ENCODE measurements at places on chromosomes 1 and 21.

GRCh38 chr1:119822406-119822805 is 11.1 kb upstream of the REG4 start:
- DNase-seq: no peak

GRCh38 chr1:174157157-174157806 is 2.0 kb upstream of the RABGAP1L start:
- DNase-seq: no peak

- DNase-seq: no peak
Measured at GRCh38 chr1:246324711-246325110, 182.4 kb downstream of the SMYD3 start.

GRCh38 chr1:25769625-25770383 is 30.2 kb upstream of the SELENON start:
- DNase-seq: no peak

- peak; percentile 6 for DNase-seq
Measured at GRCh38 chr1:237799762-237800474, 90.8 kb downstream of the ZP4 start.

DNA sequence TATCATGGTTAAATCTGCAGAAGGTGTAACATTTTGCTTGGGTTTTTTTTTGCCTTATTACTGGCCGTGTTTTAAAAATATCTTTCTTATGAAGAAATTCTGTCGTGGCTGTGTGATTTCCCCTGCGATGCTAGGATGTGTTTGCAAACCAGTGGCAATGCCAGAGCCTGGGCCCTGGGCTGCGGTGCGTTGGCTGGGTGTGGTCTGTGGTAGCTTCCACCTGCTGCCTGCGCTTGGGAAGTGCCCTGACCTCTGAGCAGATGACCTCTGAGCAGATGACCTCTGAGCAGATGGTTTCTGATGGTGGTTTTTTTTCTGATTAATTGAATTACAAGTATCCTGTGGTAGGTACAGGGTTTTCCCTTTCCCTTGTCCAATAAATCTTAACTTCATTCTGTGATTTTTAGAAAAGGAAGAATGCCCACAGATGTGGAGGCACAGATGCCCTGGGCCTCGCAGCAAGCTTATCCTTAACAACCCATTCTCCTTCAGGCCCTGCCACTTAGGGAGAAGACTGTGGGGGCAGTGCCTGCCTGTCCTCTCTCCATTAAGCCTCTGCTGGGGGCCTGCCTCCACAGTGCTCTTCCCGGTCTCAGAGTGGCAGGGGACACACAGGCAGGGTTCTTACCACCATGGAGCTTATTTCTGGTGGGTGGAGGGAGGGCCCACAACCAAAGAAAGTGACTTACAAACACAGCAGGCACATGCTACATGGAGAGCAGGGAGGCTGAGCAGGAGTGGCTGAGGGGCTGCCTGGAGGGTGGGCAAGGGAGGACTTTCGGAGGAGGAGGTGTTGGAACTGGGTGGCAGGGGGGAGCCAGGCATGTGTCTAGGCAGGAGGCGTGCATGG is 81.7 kb downstream of the PCBP3 start:
- DNase-seq: no peak

DNA sequence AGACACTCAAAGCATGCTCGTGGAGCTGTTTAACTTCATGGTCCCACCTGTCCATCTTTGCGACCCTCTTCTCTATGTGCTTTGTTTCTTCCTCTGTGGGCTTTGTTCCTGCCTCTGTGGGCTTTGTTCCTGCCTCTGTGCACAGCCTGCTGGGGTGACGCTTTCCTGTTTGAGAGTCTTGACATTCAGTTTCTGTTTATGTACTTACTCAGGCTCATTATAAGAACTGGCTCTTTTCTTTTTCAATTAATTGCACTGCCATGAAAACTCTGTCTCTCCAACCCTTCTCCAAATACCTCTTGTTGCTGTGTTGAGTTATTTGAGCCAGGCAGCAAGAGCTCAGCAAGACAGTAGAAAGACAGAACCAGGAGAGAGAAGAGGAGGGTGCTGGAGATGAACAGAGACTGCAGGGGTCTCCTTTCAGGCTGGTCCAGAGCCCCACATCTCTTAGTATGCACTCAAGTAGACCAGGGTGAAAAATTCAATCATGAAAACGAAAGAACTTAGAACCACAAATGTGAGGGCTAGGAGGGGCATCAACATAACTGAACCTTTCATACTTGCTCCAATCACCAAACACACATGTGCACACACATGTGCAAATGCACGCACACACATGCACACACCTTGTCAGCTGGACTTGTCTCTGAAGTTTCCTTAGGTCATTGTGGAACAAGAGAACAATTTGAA is 88.3 kb upstream of the SGIP1 start:
- DNase-seq: no peak

DNA sequence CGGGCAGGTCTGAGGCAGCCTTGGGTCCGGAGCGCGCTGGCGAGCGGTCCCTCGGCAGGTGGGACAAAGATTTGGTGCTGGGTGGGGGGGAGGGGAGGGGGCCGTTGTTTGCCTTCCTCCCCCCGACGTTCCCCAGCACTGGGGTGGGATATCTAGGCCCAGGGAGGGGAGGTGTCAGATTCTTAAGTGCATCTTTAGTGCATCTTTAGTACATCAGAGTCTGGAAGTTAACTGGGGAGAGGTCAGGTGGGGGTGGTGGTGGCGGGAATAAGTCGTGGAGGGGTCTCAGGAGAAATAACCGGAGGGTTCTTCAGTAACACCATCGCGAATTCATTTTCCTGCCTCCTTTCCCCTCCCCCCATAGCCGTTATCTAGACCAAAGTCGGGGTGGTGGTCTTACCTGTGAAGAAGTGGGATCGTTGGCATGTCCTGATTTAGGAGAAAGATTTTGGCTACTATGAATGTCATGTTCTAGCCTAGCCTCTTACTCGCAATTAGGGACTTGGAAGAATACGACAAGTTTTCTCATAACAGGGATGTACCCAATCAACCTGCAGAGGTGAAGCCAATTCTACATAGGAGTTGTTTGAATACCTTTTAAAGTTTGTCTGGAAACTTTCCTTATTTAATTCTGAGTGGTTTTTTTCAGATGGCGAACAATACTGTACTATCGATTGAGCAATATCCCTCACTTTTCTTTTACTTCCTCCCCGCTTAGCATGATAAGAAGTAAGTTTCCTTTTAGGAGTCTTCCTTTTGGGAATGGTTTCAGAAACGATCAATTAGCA is 886 bp downstream of the ZMYM4 start:
- DNase-seq: no peak

- no peak for DNase-seq
Measured at GRCh38 chr1:24591781-24592180, 35.9 kb downstream of the NCMAP start.

DNA sequence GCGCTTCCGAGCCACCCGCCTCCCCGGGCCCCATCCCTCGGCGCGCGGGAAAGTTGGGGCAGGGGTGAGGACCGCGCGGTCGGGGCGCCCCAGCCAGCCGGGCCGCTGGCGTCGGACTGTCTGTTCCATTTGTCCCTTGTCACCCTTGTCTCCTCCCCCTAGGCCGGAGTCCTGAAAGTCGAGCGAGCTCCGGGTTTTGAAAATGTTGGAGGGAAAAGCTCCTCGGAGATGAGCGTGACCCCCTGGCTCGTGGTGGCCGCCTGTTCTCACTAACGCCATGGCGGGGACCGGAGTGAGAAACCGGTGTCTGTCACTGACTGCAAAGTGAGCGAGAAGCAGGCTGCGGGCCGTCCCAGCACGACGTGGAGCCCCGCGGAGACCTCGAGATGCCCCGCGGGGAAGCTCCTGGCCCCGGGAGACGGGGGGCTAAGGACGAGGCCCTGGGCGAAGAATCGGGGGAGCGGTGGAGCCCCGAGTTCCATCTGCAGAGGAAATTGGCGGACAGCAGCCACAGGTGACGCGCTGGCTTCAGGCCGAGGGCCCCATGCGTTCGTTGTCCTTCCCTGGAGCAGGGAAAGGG is 491 bp downstream of the PER3 start:
- DNase-seq: no peak

DNA sequence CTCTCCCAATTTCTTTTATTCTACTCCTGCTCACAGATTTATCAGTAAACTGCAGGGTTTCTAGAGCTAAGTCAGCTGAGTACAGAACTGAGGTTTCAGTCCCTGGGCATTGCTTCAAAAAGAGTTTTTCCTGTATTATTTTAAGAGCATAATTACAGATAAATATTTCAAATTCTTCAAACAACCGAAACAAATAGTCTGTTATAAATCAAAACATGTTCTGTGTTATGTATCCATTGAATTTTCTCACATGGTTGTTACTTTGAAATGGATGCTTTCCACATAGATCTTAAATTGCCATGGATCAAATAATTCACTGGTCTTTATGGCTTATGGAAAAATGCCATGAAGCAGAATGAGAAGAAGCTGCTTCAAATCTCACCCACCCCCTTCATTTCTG is 64.5 kb downstream of the LRRC8C start:
- no peak for DNase-seq

DNA sequence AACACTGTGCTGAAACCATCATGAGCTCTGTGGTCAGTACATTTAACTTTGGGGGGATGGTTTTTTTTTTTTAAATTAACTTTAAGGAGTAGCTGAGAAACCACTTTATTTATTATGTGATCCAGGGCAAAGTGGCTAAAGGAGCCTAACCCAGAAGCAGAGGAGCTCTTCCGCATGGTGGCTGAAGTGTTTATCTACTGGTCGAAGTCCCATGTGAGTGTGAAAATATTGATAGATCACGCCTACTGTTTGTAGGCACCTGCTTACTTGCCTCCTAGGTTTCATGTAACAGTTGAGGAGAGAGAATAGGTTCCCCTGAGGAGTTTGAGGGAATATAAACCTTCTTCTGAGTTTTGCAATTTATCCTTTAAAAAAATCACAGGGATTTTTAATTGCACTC is 181.4 kb downstream of the ZP4 start:
- no peak for DNase-seq

DNA sequence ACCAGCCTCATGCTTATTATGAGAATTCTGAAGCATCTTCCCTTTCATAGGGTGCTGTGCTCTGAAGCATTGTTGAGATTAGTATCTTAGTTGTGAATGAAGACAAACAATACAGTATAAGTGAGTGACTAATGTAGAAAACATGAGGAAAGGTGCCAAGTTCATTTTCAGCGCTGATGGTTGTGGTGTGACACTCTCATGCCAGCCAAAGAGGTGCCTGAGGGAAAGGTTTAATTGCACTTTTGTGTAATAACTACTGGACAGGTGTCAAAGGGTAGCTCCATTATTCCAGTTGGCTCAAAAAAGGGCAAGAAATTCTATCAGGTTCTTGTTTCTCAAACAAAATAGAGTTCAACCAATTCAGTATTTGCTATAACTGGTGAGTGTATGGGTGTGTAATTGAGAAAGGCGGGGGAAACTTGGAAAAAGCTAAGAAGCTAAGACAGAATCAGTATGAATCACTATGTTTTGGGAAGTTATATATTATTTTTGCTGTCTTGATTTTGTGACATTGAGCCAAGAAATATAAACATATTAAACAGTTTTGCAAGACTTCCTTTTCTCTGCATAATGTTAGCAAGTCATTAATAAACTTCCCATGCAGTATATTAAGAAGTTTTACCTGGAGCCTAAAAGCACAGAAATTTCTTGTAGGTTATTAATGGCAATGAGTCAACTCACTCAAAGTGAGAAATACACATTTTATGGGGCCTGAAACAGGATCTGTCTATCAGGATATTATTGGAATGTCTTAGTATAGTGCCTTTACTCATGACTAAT is 31.8 kb downstream of the KCNK2 start:
- DNase-seq: no peak

- DNase-seq: no peak
Measured at GRCh38 chr1:46410156-46411009, 16.3 kb downstream of the FAAH start.

DNA sequence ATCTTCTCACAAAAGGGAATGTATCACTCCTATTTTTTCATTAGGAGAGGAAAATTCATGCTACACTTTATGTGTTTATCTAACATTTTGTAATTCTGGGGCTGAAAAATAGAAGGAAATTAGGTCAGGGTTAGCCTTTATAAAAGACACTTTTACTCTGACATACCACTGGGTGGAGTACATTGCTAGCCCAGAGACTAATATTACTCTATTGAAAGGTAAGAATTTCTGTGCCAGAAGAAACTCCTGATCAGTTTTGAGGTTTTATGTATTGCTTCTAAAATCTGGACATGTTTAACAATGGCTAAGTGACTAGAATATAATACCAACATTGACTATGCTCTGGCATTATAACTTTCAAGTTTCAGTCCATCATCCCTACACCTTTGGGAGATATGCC is 724.6 kb downstream of the USP25 start:
- DNase-seq: no peak

DNA sequence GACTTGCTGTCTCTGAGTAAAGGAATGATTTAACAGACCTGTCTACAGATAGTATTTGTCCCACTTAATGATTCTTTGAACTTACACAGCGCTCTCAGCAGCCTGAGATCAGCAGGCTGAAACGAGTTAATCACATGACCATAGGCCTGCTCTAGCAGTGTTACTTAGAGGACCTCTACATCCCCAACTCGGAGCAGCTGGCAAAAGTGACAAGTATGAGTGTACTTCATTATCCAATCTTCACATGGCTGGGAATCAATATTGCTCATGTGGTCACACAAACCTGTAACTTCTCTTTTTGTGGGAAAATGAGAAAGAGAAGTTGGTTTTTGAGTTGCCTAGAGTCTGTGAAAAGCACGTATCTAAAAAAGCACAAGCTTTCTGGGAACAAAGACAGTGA is 11.4 kb upstream of the ATP13A2 start:
- no peak for DNase-seq

DNA sequence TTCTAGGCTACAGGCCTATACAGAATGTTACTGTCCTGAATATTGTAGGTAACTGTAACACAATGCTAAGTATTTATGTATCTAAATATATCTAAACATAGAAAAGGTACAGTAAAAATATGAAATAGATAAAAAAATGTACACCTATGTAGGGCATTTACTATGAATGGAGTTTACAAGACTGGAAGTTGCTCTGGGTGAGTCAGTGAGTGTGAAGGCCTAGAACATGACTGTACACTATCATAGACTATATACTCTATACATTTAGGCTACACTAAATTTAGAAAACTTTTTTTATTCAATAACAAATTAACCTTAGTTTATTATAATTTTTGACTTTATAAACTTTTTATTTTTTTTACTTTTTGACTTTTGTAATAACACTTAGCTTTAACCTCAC is 136.9 kb downstream of the DUSP10 start:
- DNase-seq: no peak

- DNase-seq: no peak
Measured at GRCh38 chr1:154497026-154497806, 4.8 kb upstream of the TDRD10 start.

DNA sequence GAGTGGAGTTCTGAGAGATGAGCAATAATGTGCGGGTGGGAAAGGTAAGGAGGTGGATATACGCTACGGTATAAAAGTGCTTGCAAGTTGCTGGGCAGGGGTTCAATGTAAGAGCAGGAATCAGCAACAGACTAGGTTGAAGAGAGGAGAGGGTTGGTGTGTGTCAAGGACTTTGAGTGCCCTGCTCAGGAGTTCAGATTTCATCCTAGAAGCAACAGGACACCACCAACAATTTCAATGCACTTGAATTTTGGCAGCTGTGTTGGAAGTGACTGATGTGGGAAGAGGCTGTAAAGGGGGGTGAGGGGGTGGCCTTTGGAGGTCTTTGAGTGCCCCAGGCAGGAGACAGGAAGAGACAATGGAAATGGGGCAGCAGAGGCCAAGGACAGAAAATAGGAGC is 57.3 kb downstream of the RHOU start:
- no peak for DNase-seq

- DNase-seq: no peak
Measured at GRCh38 chr1:101259744-101260148, 22.9 kb downstream of the S1PR1 start.

GRCh38 chr21:29166323-29166722 is 35.9 kb downstream of the MAP3K7CL start:
- DNase-seq: no peak

All from T-helper 1 cell (primary cell).